ENCODE measurements at places on chromosomes 1 and 21. TPM values are rescaled to one million over a fixed set of nuclear protein-coding genes. Genes with fewer than 3 reads are reported as not detected.

GRCh38 chr1:16138772-16139221 lies 17.1 kb downstream of the EPHA2 start:
- no peak for DNase-seq

GRCh38 chr21:17532292-17532691 lies 19.4 kb downstream of the CXADR start:
- DNase-seq: no peak

DNA sequence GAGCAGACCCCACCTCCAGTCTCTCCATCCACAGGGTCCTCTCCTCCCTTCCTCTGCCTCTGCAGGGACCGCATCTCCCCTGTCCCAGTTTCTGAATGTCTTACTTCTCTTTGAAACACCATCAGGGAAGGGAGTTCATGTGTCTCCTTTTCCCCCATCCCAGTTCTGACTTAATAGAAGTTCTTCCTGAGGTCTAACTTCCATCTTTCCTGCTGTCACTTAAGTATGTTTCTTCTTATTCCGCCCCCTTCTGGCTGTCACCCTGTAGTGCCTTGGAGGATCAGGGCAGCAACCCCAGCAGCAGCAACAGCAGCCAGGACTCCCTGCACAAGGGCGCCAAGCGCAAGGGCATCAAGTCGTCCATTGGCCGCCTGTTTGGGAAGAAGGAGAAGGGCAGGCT lies 29.3 kb downstream of the MYOG start:
- DNase-seq: no peak

GRCh38 chr1:17831597-17831996 lies 76.5 kb downstream of the ACTL8 start:
- no peak for DNase-seq

- DNase-seq: no peak
Observed at GRCh38 chr1:173112129-173112528, 61.4 kb upstream of the TNFSF18 start.

- DNase-seq: no peak
Observed at GRCh38 chr1:119440721-119441307, 25.9 kb downstream of the HSD3B2 start.

GRCh38 chr21:45533846-45534635 lies 8.2 kb downstream of the SLC19A1 start:
- no peak for DNase-seq

DNA sequence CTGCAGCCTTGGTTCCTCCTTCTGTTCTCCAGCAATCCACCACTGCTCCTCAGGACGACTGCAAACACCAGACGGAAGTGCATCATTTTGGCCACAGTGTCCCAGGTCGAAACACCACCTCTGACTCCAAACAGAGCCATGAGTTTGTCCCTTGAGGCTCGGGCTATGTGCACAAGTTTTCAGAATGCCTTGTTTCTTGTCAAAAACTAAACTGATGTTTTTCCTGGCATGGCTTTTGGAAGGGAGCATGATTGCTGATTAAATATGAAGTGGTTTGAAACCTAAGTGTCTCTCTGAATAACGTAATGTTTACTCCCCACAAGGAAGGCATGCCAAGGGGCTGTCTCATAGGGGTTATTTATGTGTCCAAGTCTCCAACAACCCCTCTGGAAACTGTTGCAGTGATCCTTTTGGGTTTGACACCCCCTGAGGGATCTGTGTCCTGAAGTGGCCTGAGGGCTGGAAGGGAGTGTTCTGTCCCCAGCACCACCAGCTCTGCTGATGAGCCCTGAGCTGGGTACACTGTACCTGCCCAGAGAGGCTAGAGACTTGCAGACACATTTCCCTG lies 132.7 kb downstream of the PLPP3 start:
- no peak for DNase-seq

Gene MLLT11
- 1.9 TPM for total RNA-seq

Gene PEAR1
- total RNA-seq: not detected

Gene NUDT4B
- total RNA-seq: 0.53 TPM

Gene SYDE2
- total RNA-seq: 2.8 TPM
